ENCODE measurements at places on chromosomes 13 and 19.

DNA sequence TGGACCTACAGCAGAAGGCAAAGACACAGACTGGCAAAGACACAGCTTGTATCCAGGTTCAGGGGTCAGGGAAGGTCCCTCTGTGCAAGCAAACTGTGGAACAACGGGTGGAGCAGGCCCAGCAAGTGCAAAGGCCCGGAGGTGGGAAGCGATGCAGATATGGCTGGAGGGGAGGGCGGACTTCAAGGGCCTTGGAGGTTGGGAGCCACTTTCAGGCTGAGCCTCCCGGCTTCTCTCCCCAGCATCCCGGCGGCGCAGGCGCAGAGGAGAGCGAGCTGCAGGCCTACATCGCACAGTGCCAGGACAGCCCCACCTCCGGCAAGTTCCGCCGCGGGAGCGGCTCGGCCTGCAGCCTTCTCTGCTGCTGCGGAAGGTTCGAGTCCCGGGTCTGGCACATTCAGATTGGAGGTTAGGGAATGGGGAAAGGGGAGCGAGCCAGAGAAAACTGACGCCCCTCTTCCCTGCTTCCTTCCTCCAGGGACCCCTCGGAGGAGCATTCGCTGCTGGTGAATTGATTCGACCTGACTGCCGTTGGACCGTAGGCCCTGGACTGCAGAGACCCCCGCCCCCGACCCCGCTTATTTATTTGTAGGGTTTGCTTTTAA lies 2.1 kb upstream of the PNPLA6 start:
- H3K27me3 ChIP-seq: no peaks in the 10 kb centered on the region
- no peaks in the 10 kb centered on the region for H3K36me3 ChIP-seq
- peak overlapping the region; percentile 87 for H3K27ac ChIP-seq
- H3K4me3 ChIP-seq: peak overlapping the region; percentile 73
- DNase-seq: peak; percentile 64

DNA sequence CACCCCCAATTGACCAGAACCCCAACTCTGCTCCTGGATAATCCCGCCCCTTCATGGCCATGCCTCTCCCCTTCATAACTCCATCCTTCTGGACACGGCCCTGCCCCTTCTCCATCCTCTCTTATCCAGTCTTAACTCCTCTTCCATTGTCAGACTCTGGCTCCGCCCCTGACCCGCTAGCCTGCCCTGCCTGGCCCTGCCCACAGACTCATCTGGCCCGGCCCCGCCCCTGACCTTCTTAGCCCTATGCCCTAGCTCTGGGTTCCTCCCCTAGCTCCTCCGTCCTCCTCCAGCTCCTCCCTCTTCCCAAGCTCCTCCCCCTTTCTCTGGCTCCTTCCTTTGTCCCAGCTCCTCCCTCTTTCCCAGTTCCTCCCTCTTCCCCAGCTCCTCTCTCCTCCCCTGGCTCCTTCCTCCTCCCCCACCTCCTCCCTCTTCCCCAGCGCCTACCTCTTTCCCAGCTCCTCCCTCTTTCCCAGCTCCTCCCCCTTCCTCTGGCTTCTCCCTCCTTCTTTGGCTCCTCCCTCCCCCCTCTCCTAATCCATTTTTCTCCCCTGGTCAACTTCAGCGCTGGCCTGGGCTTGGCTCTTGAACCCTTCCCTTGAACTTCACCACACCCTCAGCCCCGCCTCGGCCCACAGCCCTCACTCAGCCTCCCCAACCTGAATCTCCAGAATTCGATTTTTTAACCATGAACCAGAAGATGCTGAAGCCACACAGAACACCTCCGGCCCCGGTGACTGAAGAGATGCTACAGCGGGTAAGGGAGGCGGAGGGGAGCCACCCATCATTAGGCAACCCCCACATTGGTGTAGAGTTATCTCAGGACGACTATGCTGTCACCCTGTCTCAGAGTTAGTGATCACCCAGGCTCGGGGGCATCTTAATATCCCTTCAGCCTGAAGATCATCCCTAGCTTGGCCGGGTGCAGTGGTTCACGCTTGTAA lies 9.2 kb upstream of the ZNF358 start:
- peaks cover 5% of the 10 kb centered on the region for H3K4me1 ChIP-seq
- DNase-seq: peak; percentile 94
- no peak overlapping the region for H3K27ac ChIP-seq

- no peaks in the 10 kb centered on the region for H3K4me1 ChIP-seq
- no peak overlapping the region for H3K27ac ChIP-seq
- peak; percentile 66 for DNase-seq
These were observed 154.2 kb upstream of the MAB21L1 start for GRCh38 chr13:35630551-35631275.

GRCh38 chr13:29507356-29507755 lies 88.1 kb downstream of the SLC7A1 start:
- no peak overlapping the region for H3K27ac ChIP-seq
- H3K4me1 ChIP-seq: no peaks in the 10 kb centered on the region
- H3K36me3 ChIP-seq: peaks cover 12% of the 10 kb centered on the region
- no peaks in the 10 kb centered on the region for H3K27me3 ChIP-seq
